ENCODE measurements at places on chromosomes 7 and 10.

DNA sequence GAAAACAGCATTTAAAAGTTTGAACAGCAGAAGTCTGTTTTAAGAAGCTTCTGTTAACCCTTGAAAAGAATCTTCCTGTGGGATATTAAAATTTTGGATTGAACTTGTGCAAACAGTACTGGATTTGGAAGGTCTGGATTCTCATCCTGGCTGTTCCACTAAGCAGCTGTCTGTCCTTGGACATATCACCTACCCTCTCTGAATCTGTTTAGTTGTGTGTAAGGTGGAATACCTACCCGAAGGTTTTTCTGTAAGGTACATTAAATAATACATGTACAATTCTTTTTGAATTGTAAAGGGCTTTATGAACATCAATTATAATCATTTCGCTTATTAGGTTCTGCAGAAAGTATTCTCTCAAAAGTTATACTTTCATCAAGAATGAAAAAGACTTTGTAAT, 2.2 kb downstream of the PDCD4 start:
- peaks cover 33% of the 10 kb centered on the region for H3K4me1 ChIP-seq
- H3K36me3 ChIP-seq = peaks cover 17% of the 10 kb centered on the region
- H3K27me3 ChIP-seq = peaks cover 19% of the 10 kb centered on the region
- DNase-seq = no peak

GRCh38 chr7:121237601-121238000, 91.2 kb upstream of the WNT16 start:
- H3K4me3 ChIP-seq = no peak overlapping the region
- DNase-seq = no peak
- peaks cover under 1% of the 10 kb centered on the region for H3K27me3 ChIP-seq
- no peaks in the 10 kb centered on the region for H3K36me3 ChIP-seq
- H3K4me1 ChIP-seq = no peaks in the 10 kb centered on the region

DNA sequence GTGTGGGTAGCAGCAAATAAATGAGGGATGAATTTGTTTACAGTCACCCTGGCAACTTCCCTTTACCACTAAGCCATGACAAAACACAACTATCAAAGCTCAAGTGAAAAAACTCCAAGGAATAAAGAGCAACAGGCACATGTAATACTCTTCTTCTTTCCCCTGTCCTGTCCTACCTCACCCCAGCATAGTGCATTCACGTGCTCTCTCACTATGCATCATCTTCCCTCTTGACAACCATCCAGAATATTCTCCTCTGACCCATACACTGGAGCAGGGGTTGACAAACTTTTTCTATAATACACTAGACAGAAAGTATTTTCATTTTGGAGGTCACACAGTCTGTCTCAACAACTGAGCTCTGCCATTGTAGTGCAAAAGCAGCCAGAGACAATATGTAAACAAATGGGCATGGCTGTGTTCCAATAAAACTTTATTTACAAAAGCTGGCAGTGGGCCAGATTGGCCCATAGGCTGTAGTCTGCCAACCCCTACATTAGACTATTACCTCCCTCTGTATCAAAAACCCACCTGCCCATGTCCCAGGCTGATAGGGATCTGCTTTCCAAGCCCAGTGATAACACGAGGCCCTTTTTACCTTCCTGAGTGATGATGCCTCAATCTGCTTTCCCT, 354.5 kb downstream of the FGFR2 start:
- H3K36me3 ChIP-seq = peaks cover 9% of the 10 kb centered on the region
- H3K27me3 ChIP-seq = no peaks in the 10 kb centered on the region
- H3K4me3 ChIP-seq = no peak overlapping the region

- peaks cover 8% of the 10 kb centered on the region for H3K4me1 ChIP-seq
- no peak overlapping the region for H3K4me3 ChIP-seq
- DNase-seq = no peak
- no peak overlapping the region for H3K27ac ChIP-seq
- H3K27me3 ChIP-seq = peaks cover 1% of the 10 kb centered on the region
Observed at GRCh38 chr7:38190011-38190410, 12.0 kb downstream of the STARD3NL start.

DNA sequence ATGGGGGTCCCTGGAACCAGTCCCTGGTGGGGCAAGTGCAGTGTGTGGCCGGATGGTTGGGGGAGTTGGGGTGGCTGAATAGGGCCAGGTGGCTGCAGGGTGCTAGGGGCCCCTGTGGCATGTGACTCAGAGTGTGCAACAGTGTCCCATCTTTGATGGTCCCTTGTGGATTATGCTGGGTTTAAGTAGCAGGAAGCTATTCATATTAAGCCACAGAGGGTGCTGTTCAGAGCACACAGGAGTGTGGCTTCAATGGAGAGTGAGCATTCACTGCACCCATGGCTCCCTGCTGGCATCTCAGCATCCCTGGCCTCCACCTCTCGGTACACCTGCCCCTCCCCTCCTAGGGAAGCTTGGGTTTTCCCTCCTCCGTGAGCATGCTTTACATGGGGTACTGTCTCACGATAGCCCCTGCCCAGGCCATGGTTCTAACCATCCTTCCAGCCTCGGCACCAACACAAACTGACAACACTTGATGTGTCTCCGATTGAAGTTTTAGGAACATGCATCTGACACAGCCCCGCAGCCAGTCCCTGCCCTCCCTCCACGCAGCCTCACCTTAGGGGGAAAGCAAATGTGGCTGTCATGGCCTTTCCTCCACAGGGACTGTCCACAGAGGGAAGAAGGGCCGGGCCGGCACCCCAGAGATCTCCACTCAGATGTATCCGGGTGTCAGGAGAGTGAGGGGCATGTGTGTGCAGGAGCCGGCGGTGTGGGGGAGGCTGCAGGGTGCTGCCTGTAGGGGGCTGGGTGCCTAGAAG, 30.4 kb upstream of the PPIF start:
- DNase-seq = no peak
- H3K4me3 ChIP-seq = no peak overlapping the region
- peaks cover 15% of the 10 kb centered on the region for H3K4me1 ChIP-seq
- H3K36me3 ChIP-seq = peaks cover 22% of the 10 kb centered on the region
- peaks cover 28% of the 10 kb centered on the region for H3K27me3 ChIP-seq
- peak overlapping the region; percentile 59 for H3K27ac ChIP-seq

- H3K4me1 ChIP-seq = peaks cover 5% of the 10 kb centered on the region
- no peaks in the 10 kb centered on the region for H3K27me3 ChIP-seq
- H3K36me3 ChIP-seq = no peaks in the 10 kb centered on the region
- H3K27ac ChIP-seq = no peak overlapping the region
- H3K4me3 ChIP-seq = no peak overlapping the region
Observed at GRCh38 chr10:6917125-6917524, 337.0 kb upstream of the PRKCQ start.

DNA sequence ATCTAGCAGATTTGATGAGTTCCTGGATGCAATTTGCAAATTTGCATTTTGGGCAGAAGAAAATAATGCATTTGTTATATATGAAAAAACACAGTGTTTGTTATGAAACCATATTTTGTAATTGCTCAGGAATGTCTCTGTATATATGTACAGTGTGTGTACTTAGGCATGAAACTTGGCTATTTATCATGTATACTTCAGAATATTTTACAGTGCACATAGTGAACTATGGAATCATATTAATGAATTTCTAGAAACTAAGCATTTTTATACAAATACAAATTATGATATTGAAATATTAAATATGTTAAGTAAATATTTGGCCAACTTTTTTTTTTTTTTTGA, 107.5 kb downstream of the TWIST1 start:
- no peak overlapping the region for H3K4me3 ChIP-seq
- DNase-seq = no peak
- H3K27me3 ChIP-seq = peaks cover 1% of the 10 kb centered on the region
- no peaks in the 10 kb centered on the region for H3K4me1 ChIP-seq
- H3K36me3 ChIP-seq = no peaks in the 10 kb centered on the region

DNA sequence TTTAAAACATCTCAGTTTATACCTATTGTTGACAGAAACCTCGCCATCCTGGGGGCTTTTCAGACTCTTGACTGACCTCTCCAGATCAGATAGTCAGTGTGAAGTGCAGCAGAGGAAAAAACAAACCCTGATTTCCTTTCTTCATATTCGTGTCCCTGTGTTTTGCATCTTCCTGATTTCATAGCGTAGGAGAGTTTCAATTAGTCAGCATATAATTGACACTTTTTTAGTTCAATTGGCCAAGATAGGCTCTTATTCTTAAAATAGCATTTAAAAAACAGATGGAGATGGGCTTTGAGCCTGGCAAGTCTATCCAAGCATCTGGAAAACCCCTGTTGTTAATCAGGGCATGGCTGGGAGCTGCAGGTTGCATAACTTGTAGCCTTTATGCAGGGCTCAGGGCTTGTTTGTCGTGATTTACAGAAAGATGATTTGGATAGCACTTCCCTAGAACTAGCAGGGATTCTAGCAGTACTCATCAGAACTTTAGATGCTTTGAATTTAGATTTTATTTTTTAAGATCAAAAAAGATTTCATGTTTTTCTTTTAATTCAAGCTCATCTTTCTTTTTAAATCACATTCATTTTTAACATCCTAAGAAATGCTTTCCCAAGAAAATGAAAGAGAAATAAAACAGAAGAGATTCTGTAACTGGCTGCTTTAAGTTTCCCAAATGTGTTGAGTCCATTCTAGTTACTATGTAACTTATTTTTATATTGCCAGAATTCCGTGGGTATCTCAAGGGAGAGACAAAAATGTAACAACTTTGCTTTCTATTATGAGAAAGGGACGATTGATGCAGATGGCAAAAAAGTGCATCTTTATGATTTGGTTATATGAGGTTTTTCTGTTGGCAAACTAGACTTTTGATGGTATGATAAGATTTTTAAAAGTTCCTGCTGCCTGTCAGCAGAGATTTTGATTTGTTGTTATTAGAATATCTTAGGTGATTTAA, 270.8 kb upstream of the FZD8 start:
- peaks cover 4% of the 10 kb centered on the region for H3K27me3 ChIP-seq
- peaks cover 21% of the 10 kb centered on the region for H3K4me1 ChIP-seq
- H3K4me3 ChIP-seq = no peak overlapping the region
- H3K36me3 ChIP-seq = no peaks in the 10 kb centered on the region
- H3K27ac ChIP-seq = no peak overlapping the region

DNA sequence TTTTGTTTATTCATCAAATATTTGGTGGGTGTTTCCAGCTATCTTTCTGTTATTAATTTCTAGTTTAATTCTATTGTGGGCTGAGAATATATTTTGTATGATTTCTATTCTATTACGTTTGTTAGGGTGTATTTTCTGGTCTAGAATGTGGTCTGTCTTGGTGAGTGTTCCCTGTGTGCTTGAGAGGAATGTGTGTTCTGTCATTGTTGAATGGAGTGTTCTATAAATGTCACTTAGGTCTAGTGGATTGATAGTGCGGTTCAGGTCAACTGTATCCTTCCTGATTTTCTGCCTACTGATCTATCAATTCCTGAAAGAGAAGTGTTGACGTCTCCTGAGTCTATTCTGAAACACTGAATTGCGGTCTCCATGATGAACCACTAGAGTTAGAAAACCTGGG, 8.5 kb downstream of the HTRA1 start:
- H3K27ac ChIP-seq = no peak overlapping the region
- DNase-seq = no peak
- H3K36me3 ChIP-seq = peaks cover 6% of the 10 kb centered on the region
- peaks cover under 1% of the 10 kb centered on the region for H3K27me3 ChIP-seq
- H3K4me3 ChIP-seq = no peak overlapping the region
- peaks cover 22% of the 10 kb centered on the region for H3K4me1 ChIP-seq

GRCh38 chr10:78690354-78691111, 378.2 kb upstream of the ZMIZ1 start:
- H3K27me3 ChIP-seq = peaks cover 2% of the 10 kb centered on the region
- H3K36me3 ChIP-seq = no peaks in the 10 kb centered on the region
- no peak overlapping the region for H3K4me3 ChIP-seq
- no peaks in the 10 kb centered on the region for H3K4me1 ChIP-seq

DNA sequence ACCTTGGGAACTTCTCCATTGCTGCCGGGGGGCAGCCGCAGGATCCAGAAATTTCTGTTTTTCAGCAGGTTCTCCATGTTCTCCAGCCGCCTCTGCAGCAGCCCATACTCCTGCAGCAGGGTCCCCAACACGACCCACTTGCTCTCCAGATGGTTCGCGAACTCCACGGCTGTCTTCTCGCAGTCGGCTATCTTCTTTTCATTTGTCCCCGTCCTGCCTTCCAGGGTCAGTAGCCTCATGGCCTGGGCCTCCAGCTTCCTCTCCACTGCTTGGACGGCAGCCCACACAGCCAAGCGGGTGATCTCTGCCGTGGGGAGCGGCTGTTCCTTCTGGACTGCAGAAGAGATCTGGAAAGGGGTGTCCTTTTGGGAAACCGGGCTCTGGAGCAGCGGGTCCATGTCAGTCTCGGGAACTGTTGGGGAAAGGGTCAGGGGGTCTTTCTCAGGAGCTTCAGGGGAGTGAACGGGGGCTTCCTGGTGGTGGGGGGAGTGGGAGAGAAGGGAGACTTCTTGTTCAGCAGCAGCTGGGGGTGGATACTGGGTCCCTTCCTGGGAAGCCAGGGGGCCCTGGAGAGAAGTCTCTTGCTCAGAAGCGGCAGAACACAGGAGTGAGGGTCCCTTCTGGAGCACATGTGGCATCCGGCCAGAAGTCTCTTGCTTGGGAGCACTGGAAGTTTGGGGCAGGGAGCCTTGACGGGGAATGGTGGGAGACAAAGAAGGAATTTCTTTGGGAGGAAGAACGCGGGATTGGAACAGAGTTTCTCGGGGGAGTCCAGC, 5.5 kb downstream of the ZNF777 start:
- peaks cover 11% of the 10 kb centered on the region for H3K4me1 ChIP-seq
- H3K4me3 ChIP-seq = no peak overlapping the region
- H3K27ac ChIP-seq = no peak overlapping the region
- peaks cover 30% of the 10 kb centered on the region for H3K36me3 ChIP-seq
- no peaks in the 10 kb centered on the region for H3K27me3 ChIP-seq
- no peak for DNase-seq

- peaks cover 48% of the 10 kb centered on the region for H3K4me1 ChIP-seq
- peak overlapping the region; percentile 72 for H3K27ac ChIP-seq
- H3K36me3 ChIP-seq = peaks cover under 1% of the 10 kb centered on the region
- DNase-seq = no peak
Observed at GRCh38 chr7:155750255-155751125, 61.8 kb downstream of the SHH start.

GRCh38 chr10:74486659-74487058, 335.6 kb downstream of the ADK start:
- no peaks in the 10 kb centered on the region for H3K27me3 ChIP-seq
- no peak for DNase-seq
- no peaks in the 10 kb centered on the region for H3K4me1 ChIP-seq
- peaks cover 13% of the 10 kb centered on the region for H3K36me3 ChIP-seq
- H3K4me3 ChIP-seq = no peak overlapping the region

DNA sequence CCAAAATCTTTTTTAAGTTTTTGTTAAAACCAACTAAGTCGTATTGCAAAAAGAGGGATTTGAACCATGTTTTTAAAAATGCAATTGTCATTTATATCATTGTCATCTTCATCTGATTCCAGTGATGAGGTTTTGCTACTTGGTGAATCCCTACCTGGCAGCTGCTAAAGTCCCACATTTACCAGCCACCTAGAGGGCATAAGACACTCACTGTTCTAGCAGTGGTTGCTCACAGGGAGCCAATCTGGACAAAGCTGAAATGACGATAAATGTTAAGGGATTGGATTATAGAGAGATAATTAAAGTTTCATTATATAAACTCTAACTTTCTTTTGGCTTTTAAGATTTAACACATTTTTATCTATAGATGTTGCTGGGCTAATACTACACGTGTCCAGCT, 18.7 kb downstream of the KIFBP start:
- H3K4me1 ChIP-seq = peaks cover 5% of the 10 kb centered on the region
- peaks cover 4% of the 10 kb centered on the region for H3K36me3 ChIP-seq
- no peak overlapping the region for H3K27ac ChIP-seq
- H3K4me3 ChIP-seq = no peak overlapping the region
- no peak for DNase-seq

Data from endothelial cell (in vitro differentiated cells).